ENCODE measurements at places on chromosomes 6 and 20.

DNA sequence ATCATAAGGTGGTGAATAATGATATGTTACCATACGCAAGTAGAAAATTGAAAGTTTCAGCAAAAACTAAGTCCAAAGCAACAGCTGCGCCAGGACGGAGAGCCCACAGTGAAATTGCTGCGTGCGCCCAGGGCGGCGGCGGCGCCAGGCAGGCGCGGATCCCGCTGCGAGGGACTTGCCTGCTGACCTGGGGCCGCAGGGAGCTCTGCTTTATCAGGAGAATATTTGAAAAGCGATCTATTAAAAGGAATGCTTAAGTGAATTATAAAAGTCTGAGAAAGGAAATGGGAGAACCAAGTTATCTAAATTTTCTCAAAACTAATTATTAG, 85.4 kb downstream of the THBS2 start:
- no peak for DNase-seq

DNA sequence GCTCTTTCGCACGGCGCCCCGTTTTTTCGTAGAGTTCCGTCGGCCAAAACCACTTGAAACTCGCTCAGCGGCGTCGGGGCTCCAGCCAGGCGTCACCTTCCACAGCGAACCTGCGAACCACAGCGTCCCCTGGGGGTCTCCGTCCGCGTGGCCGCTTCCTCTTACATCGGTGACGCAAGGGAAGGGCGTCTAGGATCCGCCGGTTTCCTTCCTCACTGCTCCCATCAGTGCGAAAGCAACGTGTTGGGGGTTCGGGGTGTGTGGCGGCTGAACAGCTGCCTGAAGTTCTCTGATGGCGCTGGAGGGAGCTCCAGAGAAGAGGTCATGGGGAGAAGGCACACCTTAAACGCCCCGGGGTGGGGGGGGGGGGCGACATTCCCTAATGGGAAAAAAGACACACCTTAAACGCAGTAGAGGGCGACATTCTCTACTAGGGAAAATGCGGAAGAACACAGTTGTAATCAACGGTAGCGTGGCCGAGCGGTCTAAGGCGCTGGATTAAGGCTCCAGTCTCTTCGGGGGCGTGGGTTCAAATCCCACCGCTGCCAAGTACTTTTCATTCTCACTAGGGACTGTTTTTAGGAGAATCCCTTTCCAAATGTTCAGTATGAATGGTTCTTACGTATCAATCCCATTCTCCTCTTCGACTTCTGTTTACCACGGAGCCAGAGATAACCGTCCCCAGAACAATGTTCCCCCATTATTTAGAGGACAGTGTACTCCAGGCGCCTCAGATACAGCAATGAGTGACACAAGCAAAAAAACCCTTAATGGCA, 16.4 kb downstream of the ZNF311 start:
- no peak for DNase-seq

GRCh38 chr6:53825532-53826321, 30.9 kb downstream of the LRRC1 start:
- no peak for DNase-seq

DNA sequence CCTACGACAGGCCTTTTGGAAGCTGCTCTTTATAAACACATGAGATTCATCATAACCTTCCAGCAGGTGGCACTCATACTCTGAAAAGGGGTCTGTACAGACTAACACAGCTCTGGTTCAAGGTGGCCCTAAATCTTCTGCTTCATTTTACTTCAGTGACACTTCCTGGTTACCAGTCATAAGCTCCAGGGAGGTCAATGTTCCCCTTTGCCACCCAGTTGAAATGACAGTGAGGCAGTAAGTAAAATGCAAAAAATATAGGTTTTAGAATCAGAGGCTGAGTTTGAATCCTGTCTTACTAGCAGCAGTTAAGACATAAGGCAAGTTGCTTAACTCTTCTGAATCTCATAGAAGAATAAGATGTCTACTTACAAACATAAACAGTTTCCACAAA, 132.8 kb downstream of the CDK19 start:
- peak; percentile 82 for DNase-seq

GRCh38 chr6:6597682-6598081, 9.2 kb downstream of the LY86 start:
- no peak for DNase-seq

DNA sequence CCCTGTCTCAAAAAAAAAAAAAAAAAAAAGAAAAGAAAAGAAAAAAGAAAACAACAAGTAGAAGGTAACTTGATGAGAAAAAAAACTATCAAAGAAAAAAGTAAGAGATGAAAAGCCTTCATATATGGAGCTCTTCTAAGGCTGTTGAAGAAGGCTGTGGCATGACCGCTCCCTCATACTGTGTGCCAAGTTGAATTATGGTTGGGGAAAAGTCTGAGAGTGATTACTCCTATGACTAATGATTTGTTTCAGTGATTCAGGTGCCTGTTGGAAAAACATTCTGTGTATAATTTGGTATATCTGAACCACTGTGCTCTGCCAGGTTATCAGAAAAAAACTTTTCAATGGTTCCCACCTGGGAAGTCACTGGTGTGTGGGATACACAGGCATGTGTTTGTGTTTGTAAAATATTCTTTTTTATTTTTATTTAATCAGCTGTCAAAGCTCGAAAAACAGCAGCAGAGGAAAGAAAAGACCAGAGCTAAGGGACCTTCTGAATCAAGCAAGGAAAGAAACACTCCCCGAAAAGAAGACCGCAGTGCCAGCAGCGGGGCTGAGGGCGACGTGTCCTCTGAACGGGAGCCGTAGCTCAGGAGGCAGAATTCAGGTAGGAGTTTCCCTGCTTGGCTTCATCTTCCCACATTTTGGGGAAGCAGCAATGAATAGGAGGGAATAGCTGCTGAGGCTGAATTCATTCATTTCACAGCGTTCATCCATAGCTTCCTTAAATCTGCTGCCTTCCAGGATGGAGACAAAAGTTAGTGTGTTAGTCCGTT, 69.7 kb upstream of the SCP2D1 start:
- no peak for DNase-seq

GRCh38 chr6:57173056-57173885, 1.1 kb downstream of the BAG2 start:
- no peak for DNase-seq

DNA sequence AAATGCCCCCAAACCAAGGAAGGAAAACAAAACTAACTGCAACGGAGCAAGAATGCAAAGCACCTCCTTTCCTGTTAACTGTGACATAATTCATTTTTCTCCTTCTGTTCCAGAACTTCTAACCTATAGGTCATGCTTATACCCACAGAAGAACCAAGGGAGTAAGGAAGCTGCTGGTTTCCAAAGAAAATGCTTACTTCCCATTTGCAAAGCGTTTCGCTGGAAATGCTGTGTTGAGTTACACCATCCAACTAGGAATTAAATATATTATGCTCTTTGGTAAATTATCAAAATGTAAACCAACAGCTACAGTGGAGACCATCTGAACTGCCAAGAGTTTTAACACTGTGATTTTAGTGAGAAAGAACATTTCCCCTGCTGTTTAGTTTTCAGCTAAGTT, 42.9 kb downstream of the ATXN1 start:
- DNase-seq: no peak

DNA sequence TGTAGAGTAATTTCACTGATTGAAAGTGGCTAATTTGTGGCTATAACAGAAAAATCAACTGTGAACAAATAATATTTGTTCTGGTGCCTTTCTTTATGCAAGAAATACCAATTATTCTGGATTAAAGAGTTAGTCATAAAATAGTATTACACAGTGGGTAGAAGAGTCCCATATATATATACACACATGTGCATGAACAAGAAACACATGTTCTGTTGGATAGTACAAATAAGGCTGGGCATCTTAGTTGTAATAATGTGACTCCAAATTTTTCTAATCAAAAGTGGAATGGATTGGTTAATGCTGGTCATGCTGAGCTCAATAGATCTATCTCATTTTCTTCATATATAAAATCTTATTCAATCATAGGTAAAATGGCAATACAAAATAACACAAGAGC, 179.4 kb downstream of the OGFRL1 start:
- DNase-seq: no peak

- DNase-seq: no peak
Observed at GRCh38 chr6:21176197-21176596, 417.4 kb upstream of the SOX4 start.

DNA sequence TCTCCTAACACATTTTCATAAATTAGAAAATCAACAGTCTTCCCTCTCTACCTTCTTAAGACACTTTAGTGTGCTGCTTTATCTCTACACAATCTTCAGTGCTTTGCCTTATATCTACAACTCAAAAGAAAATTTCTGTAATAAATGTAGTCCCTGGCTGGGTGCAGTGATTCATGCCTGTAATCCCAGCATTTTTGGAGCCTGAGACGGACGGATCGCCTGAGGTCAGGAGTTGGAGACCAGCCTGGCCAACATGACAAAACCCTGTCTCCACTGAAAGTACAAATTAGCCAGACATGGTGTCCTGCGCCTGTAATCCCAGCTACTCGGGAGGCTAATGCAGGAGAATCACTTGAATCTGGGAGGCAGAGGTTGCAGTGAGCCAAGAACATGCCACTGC, 9.7 kb upstream of the EDN1 start:
- DNase-seq: no peak

DNA sequence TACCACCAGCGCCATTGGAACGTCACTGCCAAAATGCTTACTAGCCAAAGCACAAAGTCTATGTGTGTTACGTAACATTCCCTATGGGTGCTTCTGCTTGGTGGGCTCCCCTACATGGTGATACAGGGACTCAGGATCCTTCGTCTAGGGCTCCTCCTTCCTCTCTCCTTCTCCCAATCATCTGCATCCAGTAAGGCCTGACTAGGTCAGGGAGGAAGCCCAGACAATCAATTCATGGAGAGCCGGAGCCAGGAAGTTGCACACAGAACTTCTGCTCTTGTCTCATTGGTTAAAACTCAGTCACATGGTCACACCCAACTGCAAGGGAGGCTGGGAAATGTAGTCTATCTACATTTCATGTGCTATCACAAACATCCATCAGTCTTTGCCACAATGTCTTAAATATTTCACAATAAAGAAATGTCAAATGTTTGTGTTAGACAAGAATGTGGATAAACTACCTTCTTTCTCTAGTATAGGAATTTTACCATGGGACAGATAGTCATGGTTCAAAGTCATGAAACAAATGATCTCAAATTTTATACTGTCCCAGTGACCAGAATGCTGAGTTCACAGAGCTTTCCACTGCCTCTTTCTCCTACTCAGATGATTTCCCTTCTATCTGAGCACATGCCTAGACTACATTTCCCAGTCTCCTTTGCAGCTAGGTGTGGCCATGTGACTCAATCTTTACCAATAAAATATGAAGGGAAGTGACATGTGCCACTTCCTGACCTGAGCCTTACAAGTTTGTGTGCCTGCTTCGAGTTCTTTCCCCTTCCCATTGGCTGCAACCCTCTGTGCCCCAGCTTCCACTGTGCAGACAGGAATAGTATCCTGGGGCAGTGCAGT, 9.3 kb upstream of the KCNK15 start:
- DNase-seq: no peak

- no peak for DNase-seq
Observed at GRCh38 chr6:81731814-81732213, 20.7 kb downstream of the TENT5A start.

- DNase-seq: no peak
Observed at GRCh38 chr20:35884541-35884865, 69.8 kb downstream of the SCAND1 start.

GRCh38 chr6:48110436-48111142, 408 bp downstream of the PTCHD4 start:
- no peak for DNase-seq

DNA sequence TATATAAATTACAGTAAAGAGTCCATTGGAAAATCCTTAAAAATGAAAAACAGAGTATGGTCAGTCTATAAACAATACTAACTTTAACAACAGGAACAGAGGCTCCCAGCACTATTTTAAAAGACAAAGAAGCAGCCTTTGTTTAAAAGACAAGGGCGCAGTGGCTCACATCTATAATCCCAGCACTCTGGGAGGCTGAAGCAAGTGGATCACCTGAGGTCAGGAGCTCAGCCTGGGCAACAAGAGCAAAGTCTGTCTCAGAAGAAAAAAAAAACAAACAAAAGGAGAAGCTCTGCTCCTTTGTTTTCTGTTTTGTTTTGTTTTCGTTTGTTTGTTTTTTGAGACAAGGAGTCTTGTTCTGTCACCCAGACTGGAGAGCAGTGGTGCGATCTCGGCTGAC, 89.4 kb downstream of the DTNBP1 start:
- no peak for DNase-seq

GRCh38 chr20:15012566-15012965, 675.2 kb upstream of the FLRT3 start:
- peak; percentile 70 for DNase-seq

GRCh38 chr20:39532205-39532604, 570.1 kb downstream of the DHX35 start:
- DNase-seq: no peak

GRCh38 chr20:1319462-1319861, 9.5 kb downstream of the SDCBP2 start:
- no peak for DNase-seq

GRCh38 chr6:134822920-134823709, 126.8 kb downstream of the ALDH8A1 start:
- DNase-seq: peak; percentile 74

GRCh38 chr20:48800177-48800576, 27.6 kb downstream of the PREX1 start:
- DNase-seq: no peak

- DNase-seq: no peak
Observed at GRCh38 chr6:17039266-17039665, 62.6 kb upstream of the STMND1 start.

- no peak for DNase-seq
Observed at GRCh38 chr20:48451401-48451800, 376.4 kb downstream of the PREX1 start.

- no peak for DNase-seq
Observed at GRCh38 chr6:45256697-45257695, 71.1 kb upstream of the RUNX2 start.

DNA sequence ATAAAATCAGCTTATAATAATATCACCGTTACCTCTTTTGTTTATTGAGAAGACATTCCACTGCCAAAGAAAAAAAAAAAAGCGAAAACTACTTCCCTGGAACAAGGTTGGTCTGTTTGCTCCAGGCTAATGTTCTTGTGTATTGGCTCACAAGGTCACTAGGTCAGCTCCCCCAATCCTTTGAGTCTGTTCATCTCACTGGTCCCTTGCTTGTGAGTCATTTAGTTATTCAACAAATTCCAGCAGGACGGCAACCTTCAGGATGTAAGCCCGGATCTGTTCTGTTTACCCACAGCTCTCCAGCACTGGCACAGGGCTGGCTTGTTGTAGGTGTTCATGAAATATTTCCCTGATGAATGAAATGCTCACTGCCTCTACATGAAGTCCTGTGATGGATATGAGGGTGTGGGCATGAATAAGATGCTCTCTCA, 3.3 kb downstream of the ARHGAP40 start:
- DNase-seq: no peak

DNA sequence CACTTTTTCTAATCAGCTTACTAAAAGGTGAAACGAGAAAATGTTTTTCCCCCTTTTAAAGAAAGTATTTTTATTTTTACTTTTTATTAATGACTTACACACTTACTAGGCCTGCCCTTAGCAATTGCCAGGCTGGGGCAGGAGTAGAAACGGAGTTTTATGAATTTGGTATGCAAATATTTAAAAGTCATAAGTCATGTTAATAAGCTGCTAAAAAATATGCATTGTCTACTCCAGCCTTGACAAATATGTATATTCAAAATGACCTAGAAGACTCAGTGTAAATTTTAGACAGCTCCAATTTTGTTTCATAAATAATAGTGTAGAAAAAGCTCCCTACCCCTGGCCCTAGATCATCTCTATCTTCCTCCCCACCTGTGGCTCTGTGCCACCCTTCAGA, 17.5 kb upstream of the TGM6 start:
- no peak for DNase-seq

GRCh38 chr6:4169028-4169789, 33.8 kb upstream of the ECI2 start:
- no peak for DNase-seq

- DNase-seq: no peak
Observed at GRCh38 chr20:63234693-63235398, 859 bp upstream of the BIRC7 start.

- DNase-seq: no peak
Observed at GRCh38 chr20:25376236-25376635, 14.4 kb downstream of the ABHD12 start.
